ENCODE measurements at places on chromosomes 1 and 21.

DNA sequence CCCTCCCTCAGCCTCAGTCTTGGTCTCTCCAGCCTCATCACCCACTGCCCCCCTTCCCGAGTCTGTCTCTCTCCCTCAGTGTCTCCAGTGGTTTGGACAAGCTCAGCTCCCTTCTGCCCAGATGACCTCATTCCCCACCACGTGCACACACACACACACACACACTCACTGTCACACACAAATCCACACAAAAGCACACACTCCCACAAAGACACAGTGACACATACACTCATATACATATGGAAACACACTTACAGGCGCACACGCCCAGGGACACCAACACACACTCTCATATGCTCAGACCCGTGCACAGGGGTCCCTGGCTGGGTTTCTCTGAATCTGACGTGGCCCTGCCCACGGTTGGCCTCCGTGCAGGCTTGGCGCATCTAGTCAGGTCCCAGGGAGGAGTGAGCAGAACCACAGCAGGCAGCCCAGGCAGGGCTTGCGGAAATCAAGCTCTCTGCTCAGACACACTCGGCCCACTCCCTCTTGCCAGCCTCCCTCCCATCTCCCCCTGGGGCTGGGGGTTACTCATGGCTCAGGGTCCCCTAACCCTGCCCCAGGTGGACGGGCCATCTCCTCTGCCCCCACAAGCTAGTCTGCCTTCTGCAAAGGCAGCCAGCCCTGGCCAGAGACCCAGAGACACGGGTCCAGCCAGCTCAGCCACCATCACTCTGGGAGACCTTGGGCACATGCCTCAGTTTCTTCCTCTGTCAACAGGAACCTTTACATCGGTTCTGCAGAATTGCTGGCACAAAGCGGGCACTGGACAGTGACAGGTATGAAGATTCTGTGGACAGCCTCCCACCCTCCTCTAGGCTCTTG, 38.5 kb upstream of the FAM131C start:
- DNase-seq, result no peak

GRCh38 chr1:113314600-113314999, 75.7 kb upstream of the MAGI3 start:
- no peak for DNase-seq

- DNase-seq, result no peak
Observed at GRCh38 chr1:246460406-246460805, 46.7 kb downstream of the SMYD3 start.

- DNase-seq, result no peak
Observed at GRCh38 chr1:70426154-70427131, 15.4 kb downstream of the CTH start.

DNA sequence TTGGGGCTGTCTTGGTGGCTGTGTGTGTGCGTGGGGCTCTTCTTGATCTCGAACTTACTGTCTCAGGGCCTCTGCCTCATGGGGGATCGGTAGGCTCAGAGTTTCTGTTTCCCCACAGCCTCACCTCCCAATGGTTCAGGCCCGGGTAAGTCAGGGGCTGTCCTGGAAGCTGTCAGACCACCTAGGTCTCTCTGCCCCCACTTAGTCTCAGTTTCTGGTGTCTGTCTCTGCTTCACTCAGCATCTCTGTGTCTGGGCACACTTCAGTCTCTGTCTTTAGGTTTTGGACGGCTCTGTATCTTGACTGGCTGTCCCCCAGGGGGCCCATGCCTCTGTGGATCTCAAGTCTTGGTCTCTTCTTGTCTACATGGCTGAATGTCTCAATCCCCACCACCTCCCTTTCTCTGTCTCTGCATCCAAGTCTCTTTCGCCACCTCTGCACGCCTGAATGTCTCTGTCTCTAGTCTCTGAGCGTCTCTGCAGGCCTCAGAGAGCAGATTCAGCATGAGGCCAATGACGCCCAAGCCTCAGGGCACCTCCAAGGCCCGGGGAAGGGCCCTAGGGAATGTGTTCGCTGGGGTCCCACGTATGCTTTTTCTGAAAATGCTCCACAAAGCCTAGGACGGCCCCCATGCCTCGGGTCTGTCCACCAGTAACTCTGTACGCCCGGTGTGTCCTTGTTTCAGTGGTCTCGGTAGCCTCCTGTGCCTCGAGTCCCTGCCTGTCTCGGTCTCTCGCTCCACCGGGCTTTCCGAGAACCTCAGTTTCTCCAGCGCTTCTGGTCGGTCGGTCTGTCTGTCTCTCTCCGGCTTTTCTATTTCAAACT, 818 bp downstream of the FHL3 start:
- DNase-seq, result no peak

GRCh38 chr1:31763671-31764311, 349 bp downstream of the ADGRB2 start:
- DNase-seq, result no peak

GRCh38 chr1:109793089-109793485, 29.4 kb upstream of the EPS8L3 start:
- DNase-seq, result peak; percentile 45

DNA sequence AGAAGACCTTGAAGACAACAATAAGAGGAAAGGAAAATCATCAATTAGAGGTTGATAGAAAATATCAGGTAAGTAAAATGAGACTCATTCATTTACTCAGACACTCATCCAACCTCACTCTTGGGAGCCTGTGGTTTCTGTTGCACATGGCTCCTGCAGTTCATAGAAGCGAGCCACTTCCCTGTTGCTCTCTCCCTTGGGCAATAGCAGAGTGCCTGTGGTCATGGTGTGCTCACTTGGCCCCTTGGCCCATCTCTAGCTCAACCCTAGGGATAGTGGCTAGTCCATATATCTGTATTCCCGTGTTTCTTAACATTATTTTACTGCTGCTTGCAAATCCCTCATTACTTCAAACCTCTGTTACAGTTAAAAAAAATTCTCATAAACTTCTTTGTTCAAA, 368.6 kb downstream of the PTPRC start:
- DNase-seq, result no peak

DNA sequence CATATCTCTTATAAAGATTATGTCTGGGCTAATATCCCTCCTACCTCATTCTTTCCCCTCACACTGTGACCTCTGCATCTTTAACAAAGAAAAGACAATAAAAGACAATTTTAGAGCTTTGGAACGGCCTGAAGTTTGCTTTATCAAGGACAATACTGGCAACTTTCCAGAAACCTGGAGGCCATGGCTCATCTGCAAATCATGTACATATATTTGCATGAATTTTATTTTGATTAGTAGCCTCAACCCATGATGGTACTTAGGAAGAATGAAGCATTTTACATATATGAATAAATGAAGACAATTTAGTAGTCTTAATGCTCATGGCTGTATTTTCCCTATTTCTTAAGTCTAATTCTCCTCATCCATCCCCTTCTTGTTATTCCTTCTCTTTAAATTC, 612.2 kb upstream of the CXADR start:
- no peak for DNase-seq

- DNase-seq, result no peak
Observed at GRCh38 chr1:59695252-59695651, 119.5 kb upstream of the HOOK1 start.

DNA sequence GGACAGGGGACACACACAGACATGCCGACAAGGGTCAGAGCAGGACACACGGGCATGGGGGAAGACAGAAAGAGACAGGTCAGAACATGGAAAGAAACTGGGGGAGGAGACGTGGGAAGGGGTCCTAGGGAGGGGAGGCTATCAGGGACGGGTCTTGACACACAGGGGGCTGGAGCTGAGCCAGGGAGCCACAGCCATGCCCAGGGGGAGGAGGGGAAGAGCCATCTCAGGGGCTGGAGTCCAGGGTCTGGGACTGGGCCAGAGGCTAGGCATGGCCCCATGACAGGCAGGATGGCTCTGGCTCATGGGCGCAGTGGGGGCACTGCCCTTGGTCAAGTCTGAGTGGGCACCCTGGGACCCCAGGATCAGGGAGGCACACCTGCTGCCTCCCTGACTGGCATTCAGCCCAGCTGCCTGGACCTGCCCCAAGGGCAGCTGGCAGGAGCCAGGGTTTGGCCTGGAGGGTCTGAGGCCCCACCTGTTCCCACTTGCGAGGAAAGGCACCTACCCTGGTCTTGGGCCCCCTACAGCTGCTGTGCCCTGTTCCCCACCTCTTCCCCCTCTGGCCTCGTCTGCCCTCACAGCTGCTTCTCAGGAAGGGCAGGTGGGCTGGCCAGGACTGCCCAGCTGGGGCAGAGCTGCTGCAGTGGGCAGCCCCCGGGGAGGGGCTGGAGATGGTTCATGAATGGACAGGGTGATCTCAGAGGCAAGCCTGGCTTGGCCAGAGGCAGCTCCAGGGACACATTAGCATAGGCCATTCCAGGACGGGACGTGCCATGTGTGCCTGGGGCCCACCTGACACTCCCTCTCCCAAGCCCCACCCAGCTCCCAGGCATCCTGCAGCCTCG, 42.9 kb downstream of the HSPG2 start:
- no peak for DNase-seq

DNA sequence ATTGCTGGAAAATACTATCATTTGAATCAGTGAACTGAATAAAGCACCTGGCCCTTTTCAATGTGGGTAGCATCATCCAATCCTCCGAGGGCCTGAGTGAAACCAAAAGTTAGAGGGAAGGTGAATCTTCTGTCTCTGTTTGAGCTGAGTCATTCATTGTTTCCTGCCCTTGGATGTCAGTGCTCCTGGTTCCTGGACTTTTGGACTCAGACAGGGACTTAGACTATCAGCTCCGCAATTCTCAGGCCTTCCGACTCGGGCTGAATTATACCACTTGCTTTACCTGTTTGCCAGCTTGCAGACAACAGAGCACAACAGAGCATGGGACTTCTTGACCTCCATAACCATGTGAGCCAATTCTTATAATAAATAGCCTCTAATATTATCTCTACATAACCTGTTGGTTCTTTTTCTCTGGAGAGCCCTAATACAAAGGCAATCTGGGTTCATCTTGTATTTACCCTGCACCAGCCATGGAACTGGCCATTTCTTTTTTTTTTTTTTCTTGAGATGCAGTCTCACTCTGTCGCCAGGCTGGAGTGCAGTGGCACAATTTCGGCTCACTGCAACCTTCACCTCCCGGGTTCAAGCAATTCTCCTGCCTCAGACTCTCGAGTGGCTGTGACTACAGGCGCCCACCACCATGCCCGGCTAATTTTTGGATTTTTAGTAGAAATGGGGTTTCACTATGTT, 19.2 kb upstream of the VASH2 start:
- no peak for DNase-seq

DNA sequence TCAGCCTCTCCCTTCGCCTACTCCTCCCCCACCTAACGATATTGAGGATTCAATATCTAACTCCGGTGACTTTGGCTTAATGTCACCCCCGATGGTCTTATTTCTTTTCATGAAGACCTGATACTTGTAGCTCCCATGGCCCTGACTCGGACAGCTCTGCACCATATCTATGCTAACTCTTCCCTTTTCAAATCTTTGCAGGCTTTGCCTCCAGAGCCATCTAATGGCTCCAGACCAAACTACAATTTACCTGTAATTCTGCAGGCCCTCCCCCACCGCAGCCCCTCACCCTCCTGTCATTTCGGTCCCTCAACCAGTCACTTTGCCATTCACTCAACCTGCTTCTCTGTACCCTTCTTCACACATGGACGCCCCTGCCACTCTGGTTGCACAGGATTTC, 7.9 kb upstream of the GSTM5 start:
- no peak for DNase-seq

DNA sequence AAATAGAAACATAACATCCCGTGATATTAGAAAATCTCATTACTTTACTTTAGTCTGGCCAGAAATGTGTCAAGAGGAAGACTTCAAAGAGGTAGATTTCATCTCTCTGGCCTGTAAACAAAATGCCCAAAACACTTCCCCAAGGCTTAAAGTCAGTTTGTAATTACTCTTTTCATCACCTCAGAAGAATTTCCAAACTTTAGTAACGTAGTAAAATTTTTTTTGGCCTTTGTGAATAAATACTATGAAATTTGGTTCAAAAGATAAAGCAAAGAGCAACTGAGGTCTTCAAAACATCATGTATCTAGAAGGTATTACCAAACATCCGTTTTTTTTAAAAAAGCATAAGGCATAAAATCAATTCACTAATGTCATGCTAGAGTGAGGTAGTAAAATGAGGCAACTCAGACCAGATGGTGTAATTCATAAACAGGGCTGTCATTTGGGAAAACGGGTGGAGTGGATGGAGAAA, 51.4 kb downstream of the LEPR start:
- DNase-seq, result no peak

- DNase-seq, result no peak
Observed at GRCh38 chr1:244598611-244599010, 54.3 kb upstream of the DESI2 start.

DNA sequence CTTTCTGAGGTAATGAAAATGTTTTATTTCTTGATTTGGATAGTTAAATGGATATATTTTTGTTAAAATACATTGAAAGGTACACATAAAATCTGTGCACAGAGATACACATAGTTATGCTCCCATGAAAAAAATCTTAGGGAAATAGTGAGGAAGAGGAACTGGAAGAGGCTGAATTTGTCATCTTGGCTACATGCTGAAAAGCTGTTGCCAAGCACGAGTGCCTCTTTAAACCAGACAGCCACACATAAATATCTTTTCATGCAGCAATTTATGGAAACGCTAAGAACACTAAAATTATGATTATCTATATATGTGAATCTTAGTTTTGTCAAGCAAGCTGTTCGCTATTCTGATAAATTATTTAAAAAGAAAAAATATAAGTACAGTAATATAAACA, 12.8 kb upstream of the ADAR start:
- DNase-seq, result no peak

DNA sequence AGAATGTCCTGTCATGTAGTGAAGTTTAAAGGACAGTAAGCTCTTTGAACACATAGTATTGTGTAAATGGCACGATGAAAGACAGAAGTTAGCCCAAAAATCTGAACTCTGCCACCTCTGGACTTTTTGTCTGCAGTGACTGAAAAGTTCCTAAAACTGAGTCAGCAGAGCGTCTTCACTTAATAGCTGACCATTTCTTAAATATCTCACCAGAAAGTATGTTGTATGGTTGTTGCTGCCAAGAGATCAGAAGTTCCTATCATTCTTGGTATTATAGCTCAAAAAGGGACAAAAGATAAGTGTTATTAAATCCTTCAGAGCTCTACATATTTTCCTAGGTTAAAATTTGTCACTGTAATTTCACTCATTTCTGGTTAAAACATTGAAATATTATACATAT, 1003.0 kb downstream of the TTLL7 start:
- no peak for DNase-seq

GRCh38 chr1:91835087-91835521, 50.8 kb downstream of the TGFBR3 start:
- DNase-seq, result no peak

Data from ascending aorta (tissue), 2 donors.